ENCODE measurements at places on chromosomes 12 and 14.

- DNase-seq = no peak
These were observed 250.4 kb upstream of the ALG10 start for GRCh38 chr12:33771889-33772288.

DNA sequence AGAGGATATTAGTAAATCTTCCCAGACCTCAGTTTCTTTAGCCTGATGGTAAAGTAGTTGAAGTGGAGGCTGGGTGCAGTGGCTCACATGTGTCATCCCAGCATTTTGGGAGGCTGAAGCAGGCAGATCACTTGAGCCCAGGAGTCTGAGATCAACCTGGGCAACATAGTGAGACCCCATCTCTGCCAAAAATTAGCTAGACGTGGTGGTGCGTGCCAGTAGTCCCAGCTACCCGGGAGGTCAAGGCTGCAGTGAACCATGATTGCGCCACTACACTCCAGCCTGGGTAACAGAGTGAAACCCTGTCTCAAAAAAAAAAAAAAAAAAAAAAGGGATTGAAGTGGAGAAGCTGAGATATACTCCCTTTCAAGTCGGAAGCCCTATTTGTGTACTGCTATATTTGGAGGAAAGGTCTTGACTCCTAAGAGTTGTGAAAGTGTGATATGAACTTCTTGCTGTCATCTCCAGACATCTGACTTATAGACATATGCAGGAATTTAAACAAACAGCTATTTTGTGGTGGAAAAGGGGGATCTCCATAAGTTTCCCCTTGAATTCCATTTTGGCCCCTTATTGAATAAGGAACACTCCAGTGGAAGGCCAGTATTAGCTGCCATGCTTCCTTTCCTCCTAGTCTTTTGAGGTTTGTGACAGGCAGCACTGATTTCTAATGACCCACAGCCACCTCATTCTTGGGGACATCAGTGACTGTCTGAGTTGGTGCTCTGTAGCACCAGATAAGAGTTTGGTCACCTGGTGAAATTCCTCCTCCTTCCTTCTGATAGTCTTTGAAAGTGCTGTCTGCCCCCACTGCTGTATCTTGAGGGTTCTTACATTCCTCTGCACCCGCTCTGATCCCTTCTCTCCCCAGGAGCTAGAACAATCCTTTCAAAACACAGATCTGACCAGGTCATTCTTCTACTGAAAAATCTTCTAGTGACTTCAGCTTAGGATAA, 7.4 kb downstream of the ELK3 start:
- no peak for DNase-seq

DNA sequence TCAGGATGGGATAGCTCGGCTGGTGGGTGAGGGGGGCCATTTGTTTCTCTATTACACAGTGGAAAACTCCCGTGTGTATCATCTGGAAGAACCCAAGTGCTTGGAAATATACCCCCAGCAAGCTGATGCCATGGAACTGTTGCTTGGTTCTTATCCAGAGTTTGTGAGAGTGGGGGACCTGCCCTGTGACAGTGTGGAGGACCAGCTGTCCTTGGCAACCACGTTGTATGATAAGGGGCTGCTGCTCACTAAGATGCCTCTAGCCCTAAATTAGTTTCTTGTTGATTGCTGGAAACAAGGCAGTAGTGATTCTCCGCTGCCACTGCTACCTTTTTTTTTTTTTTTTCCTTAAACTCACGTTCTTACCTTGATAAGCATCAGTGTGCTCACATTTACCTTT, 1.9 kb downstream of the RIOX1 start:
- no peak for DNase-seq

GRCh38 chr14:54261283-54261682, 135.5 kb upstream of the CDKN3 start:
- no peak for DNase-seq

DNA sequence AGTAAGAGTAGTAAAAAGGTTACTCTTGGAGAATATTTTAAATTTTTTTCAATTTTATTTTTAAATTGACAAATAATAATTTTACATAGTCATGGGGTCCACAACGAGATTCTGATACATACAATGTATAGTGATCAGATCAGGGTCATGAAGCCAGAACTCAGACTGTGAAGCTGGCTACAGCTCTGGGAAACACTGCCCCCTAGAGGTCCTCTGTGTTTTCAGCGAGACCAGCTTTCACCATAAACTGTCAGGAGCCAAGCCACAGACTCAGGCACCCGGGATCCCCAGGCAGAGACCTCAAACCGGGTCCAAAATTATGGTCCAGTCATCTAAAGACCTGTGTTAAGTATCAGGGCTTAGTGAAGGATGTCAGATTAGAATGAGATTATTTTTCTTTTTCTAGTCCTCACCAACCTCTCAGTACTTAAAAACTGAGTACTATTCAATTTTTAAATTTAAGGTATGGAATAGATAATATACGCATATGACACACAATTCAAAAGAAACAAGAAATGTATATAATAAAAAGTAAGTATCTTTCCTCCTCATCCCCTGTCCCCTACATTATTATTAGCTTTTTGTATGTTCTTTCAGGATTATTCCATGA, 397.1 kb downstream of the MDGA2 start:
- peak; percentile 3 for DNase-seq

DNA sequence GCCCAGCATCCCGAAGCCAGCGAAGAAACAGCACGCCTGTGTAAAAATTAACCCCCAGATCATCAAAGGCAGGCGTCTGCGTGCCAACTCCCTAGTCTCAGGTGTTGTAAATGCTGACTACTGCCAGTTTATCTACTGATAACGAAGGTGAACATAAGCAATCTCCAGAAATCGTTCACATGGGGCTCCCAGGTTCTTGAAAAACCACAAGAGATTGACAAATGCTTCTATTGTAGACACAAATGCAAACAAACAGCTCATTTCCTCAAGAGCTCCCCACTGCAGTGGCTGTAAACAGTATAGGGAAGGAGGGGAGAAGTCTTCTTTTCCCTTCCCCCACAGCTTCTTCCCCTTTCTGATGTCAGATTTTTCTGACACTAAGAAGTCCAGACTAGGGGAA, 5.3 kb upstream of the PLEKHG3 start:
- no peak for DNase-seq

DNA sequence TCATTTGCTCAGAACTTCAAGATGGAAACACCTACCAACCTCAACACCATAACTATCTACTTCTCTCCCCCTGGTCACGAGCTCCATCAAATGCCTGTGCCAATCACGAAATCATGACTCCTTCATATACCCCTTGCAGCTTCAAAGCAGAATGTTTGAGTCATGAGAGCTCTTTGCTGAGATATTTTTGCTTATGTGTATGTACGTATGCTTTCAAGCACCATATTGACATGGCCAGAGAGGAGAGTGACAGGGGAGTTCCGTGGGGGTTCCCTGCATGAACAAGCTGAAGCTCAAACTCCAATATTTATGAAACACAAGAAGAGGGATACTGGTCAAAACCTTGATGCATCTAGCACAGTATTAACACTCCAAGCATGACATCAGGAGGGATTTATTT, 374.4 kb downstream of the DPF3 start:
- DNase-seq = no peak

DNA sequence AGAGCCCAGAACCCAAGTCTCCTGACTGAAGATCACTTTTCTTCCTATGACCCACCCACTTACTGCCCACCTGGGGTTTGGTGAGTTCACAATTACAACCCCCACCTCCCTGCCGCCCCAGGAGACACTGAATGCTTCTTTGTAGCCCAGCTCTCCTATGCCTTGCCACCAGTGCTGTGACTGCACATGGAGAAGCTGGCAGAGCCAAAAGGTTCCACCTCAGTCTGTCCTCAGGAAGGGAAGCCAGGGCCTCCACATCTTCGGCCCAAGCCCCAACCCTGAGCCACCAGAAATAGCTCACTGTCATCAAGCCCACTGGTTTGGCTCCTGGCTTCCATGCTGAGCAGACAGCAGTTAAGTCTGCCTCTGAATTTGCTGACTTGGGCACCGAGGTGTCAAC, 25.6 kb downstream of the OTUB2 start:
- no peak for DNase-seq

- no peak for DNase-seq
These were observed 90.7 kb upstream of the PTPRR start for GRCh38 chr12:71011261-71011660.

GRCh38 chr12:55963760-55964159, 2.1 kb downstream of the PMEL start:
- no peak for DNase-seq

DNA sequence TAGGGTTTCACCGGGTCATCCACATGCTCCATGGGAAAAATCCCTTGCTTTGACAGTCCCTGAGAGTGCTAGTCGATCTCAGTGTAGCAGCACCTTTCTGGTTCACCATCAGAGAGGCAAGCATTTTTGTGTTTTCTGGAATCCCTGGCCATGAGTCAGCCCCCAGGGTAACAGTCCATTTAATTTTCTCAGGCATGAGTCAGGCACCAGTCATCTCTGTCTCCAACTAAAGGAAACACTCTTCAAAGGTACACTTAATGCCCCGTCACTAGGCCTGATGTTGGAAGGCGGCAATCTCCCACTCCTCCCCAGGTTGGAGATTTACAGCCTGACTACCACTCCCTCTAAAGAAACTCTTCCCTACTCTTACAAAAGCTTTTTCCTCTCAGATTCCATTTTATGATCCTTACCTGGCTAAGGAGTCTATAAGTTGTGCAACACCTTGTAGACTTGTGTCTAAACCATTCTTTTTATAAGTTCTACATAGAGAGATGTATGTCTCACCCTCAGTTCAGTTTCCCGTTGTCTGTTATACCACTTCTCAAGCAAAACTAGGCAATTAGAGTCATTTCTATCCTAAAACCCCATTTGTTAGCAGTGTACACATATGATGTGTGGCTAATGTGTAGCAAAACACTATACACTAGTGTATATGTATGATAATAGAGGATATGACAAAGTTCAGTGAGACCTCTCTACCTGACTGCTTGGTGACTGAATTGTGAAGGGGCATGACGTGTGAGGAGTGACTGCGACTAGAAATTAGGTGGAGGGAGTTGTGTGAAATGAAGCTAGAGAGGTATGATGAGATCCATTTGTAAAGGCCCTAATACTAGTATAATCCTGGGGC, 24.6 kb downstream of the TMEM19 start:
- DNase-seq = no peak

DNA sequence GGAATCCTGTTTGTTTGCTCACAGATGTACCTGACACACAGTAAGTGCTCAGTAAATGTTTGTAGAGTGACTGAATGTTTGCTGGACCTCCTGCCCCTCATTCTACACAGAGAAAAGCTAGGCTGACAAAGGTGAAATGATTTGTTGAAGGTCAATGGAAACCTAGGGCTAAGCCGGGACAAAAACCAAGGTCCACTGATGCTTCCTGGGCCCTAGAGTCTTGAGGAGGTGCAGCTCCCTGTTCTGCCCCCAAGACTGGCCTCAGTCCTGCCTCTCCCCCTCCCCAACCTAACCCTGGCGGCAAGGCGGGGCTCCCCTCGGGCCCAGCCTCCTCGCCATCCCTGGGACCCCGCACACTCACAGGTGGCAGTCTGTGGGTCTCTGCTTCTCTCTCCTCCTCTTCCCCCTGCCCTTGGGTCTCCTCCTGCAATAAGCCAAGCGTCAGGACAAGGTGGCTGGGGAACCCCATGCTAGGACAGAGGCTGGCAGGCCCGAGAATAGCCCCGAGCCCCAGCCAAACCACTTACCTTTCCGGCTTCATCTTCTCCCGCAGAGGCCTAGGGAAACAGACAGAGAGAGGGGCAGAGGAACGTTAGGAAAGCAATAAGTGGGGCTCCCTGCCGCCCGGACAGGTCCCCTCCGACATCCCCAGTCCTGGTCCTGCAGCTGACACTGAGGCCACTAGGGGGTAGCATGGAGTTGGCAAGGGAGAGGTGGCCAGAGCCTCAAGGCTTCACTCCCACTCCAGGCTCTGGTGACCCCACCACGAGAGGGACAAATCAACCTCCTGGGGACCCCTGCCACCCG, 9.3 kb downstream of the PGF start:
- peak; percentile 59 for DNase-seq
